ENCODE measurements at places on chromosomes 12 and 14. TPM values are rescaled to one million over a fixed set of nuclear protein-coding genes. Genes with fewer than 3 reads are reported as not detected.

The ARHGAP9 gene
- 0.18 TPM for total RNA-seq

The ZC2HC1C gene
- total RNA-seq: not detected

The FAM186B gene
- not detected for total RNA-seq

The MYF6 gene
- total RNA-seq: not detected

The FAM161B gene
- total RNA-seq: 1.6 TPM

The FSCB gene
- total RNA-seq: not detected

The TRPV4 gene
- not detected for total RNA-seq

The AKAP5 gene
- 2.1 TPM for total RNA-seq

The C12orf54 gene
- not detected for total RNA-seq

The PAPLN gene
- not detected for total RNA-seq

The RIMBP2 gene
- 65.0 TPM for total RNA-seq

The FOXA1 gene
- not detected for total RNA-seq
